ENCODE measurements at places on chromosomes 5 and 9.

DNA sequence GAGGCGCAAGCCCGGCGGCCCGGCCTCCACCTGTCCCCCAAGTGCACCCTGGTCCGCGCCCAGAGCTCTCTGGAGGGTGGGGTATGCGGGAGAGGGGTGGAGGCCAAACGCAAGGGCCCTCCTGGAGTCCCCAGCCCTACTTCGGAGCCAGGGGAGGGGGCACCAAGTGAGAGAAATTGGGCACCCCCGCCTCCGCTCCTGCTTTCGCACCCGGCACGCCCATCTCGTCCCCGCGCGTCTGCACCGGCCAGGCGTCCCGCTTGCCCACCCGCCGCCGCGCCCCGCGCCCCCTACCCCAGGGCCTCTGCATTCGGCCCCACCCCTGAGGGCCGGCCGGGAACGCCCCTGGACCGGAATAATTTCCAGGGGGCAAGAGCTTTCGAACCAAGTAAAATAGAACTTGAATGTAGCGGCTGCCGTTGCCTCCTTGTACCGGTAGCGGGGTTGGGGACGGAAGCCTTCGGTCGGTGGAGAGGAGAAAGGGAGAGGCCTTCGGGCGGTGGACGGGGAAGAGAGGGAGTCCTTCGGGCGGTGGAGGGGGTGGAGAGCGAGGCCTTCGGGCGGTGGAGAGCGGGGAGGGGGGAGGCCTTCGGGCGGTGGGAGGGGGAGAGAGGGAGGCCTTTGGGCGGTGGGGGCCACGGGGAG lies 694 bp upstream of the PHPT1 start:
- DNase-seq: no peak

GRCh38 chr5:42993516-42994245 lies 46.4 kb downstream of the ANXA2R start:
- DNase-seq: no peak

DNA sequence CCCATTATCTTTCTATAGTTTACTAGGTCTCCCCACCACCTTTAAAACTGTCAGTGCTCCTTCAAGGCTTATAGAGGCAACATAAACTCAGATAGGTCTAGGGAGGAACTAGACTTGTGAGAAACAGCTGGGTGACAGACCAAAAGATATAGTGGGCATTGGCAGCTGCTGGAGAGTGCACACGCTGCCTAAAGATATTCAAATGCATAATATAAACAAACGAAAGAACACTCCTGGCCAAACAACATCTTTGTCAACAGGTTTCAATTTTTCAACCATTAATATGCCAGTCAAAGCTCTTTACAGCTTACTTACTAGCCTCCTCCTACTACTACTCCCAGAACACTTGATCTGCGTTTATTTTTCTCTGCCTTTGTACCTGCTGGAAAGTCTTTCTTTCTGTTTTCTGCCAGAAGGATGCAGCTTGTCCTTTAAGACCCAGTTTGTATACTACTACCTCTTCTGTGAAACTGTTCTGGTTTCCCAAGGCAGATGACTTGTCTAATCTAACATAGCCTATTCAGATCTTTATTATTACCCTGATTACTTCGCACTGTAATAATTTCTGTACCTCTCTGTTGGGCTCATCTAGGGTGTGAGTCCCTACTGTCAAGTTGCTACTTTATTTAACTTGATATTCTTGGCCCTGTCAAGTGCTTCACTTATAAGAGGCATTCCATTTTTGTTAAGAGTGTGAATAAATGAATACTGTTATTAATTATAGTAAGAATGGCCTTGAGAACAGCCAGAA lies 14.3 kb downstream of the KDM3B start:
- no peak for DNase-seq

GRCh38 chr9:137308057-137308619 lies 6.1 kb upstream of the NRARP start:
- DNase-seq: no peak

GRCh38 chr9:108277216-108277615 lies 578.6 kb downstream of the ACTL7B start:
- DNase-seq: no peak

DNA sequence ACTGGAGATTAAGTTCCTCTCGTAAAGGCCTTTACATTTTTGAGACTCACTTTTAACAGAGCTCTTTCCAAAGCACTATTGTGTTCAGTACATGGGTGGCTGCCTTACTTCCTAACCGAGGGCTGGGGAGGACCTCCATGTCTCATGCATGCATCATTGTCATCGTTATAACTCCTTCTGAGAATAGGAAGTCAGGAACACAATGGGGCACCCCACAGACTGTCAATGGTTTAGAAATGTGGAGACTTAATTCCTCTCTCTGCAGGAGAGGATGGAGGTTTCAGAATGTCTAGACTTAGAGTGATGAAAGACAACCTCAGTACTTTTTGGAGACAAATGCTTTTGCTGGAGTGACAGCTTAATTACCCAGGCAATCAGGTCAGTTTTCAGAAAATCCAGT lies 83.9 kb downstream of the PRLR start:
- DNase-seq: no peak
